Endothelial cell of umbilical vein (primary cell): ENCODE measurements at places on chromosomes 5 and 9. TPM values are rescaled to one million over a fixed set of nuclear protein-coding genes. Genes with fewer than 3 reads are reported as not detected.
A peak's percentile ranks its signal among the peaks of the same experiment; 100 is the strongest.

- no peak for DNase-seq
These were observed 377.7 kb upstream of the IRX4 start for GRCh38 chr5:2260211-2261003.

GRCh38 chr5:133410335-133410828 is 202.0 kb downstream of the FSTL4 start:
- DNase-seq, result no peak

DNA sequence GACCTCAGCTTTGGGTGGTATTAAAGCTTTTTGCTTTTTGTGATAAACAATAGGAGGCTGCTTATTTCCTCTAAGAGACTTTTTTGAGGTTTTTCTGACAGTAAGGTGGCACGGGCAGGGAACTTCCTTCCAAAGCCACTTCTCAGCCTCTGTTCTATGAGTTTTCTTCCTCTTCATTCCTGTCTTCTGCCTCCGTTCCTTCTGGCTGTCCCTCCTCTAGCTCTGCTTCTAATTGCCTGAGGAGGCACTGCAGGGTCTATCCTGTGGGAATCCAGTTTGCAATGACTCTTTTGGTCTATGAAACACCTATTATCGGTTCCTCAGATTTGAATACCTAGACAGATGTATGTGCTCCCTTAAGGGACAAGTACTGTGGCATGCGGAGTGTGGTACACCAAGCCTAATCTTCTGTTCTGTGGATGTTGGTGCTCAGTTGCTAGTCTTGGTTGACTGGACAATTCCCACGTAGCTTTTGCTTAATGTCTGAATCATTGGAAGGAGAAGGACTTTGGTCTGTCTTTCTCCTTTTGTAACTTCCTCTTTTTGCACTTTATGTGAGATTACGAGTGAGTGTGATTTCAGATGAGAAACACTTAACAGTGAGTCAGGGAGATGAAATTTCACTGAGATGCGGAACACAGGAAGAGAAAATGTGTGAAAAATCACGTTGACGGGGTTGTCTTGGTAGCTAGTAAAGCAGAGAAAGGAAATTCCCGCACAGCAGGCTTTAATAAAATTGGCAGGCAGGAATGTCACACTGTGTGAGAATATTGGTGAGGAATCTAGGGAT is 305.2 kb downstream of the EFNA5 start:
- peak; percentile 55 for DNase-seq

DNA sequence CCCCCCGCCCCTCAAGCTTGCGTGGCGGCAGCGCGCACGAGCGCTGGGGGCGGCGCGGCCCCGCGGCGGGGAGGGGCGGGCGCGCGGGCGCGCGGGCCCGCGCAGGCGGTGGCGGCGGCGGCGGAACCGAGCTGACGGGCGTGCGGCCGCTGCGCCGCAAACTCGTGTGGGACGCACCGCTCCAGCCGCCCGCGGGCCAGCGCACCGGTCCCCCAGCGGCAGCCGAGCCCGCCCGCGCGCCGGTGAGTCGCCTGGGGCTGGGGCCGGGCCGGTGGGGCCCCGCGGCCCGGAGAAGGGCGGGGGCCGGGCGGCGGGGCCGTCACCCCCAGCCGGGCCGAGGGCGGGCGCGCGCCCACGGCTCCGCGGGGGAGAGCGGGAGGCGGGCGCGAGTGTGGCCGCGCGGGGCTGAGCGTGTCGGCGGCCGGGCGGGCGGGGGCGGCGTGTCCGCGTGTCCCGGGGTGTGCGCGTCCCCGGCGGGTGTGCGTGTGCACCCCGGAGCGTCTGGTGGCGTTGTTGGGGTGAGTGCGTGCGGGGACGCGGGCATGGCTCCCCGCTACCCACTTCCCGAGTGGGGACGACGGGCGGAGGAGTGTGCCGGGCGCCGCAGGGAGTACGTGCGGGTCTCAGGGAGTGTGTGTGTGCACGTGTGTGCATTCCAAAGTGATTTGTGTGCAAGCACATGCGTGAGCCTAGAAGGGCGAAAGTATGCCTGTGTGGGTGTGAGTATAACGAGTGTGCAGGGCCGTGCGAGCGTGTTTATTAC is at the start of gene NEK6:
Gene NEK6, plus strand, starts transcription at position 106 of the 763 bp plus-strand sequence. CDS start 44,016 bp downstream, outside the sequence.
- peak; percentile 32 for DNase-seq

Gene C9orf57
- not detected in 2 replicates for total RNA-seq

GRCh38 chr9:6640268-6641051 is 5.1 kb downstream of the GLDC start:
- DNase-seq, result no peak
